ENCODE measurements at places on chromosomes 2 and 18.

DNA sequence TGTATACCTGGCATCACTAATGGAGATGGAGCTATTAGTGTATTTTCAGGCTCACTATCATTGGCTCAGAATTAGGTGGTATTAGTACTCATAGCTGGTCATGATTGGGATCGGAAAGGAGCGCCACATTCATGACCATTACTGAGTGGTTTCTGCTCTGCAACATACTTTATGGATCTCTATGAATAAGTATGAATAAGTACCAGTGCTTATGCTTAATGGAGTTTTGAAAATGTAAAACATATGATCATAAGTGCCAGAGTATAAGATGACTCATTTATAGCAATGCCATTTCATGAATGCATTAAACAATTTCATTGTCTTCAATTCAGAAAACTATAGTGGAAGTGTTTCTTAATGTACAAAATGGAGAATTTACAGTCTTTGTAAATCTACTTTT, 156.7 kb downstream of the GALNT3 start:
- DNase-seq, result no peak

GRCh38 chr18:39607034-39607433, 2041.4 kb upstream of the CELF4 start:
- DNase-seq, result no peak

- no peak for DNase-seq
These were observed 640.2 kb upstream of the SYT4 start for GRCh38 chr18:43917520-43917919.

GRCh38 chr2:100818606-100819369, 1.2 kb upstream of the NPAS2 start:
- peak; percentile 54 for DNase-seq

DNA sequence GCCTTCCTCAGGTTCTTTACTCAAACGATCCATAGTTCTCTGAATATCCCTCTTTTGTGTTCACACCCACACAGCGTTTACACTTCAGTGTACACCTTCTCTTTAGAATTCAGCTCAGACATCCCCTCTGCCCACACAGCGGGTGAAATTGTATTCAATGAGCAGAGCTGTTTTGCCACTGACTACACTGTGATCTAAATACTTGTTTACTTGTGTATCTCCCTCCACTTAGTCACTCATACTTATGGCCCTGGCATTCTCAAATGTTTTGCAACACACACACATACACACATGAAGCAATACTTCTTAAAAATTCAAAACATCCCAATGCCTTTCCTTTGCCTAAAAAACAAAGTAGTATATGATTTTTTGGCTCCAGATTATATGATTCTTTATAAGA, 297.1 kb downstream of the TMX3 start:
- no peak for DNase-seq

DNA sequence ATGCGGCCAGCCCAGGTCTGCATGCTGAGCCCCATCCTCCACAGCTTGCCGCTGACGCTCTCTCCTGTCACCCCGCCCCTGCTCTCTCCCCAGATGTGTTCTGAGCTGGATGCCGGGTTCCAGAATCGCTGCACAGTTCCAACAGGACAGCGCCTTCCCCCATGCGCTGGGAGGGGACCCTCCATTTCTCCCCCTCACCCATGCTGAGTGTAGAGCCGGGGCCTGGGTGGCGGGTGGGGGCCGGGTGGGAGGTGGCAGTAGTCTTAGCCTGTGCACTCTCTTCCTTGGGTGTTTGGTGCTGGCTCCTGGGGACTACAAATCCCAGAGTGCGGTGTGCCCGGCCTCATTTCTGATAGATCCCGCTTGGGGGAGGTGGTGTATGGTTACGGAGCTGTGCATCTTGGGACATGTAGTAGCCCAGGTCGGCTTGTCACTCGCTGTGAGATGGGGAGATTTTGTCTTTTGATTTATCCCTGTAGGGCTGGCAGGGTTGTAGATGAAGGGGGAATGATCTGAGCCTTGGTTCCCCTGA, 6.8 kb downstream of the DNAJB2 start:
- DNase-seq, result no peak

DNA sequence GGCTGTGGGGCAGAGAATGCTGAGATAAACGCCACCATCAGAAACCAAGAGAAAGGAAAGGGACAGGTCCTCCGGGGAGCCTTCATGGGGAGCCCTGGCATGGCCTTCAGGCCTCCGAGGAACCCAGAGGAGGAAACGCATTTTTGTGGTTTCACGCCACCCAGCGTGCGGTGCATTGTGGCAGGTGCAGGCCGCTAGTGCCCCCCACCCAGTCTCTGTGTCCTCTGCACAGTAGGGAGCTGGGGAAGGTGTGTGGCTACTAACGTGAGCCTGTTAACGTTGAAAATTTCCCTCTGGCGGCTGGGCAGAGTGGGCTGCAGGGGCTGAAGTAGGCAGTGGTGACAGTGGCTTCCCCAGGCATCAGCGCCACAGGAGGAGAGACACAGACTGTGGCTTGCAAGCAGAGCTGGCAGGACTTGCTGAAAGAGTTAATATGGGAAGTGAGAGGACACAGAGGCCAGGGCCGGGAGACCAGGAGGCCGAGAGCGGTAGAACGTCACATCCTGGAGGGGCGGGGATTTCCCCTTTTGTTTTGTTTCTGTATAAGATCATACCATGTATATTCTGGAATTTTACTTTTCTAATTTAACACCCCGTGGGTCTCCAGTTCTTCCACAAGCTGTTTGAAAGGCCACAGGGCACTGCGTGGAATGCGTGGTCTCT, 166.9 kb downstream of the GBX2 start:
- DNase-seq, result no peak

GRCh38 chr2:125745514-125745913, 910.4 kb upstream of the GYPC start:
- DNase-seq, result peak; percentile 44

- DNase-seq, result no peak
These were observed 399.4 kb upstream of the CELF4 start for GRCh38 chr18:37964885-37965571.

GRCh38 chr2:43444989-43445645, 150.7 kb downstream of the THADA start:
- DNase-seq, result no peak

- DNase-seq, result no peak
These were observed 99.4 kb downstream of the ZNF516 start for GRCh38 chr18:76395609-76396008.

DNA sequence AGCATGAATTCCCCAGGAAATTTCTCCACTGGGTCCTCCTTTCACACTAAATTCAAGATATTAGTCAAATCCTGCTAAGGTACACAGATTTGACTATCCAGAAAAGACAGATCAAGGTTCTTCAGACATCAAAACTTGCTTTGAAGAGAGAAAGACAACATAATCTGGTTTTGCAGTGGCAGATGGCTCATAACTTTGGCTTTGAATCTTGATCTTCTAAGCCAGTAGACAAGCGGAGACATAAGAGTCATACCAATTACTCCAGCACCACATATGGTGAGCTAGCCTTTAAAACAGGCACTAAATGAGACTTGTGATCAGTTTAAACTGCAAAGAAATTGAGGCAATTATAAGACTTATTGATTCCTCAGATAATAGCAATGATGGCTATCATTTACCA, 29.3 kb downstream of the PDE11A start:
- DNase-seq, result no peak
